ENCODE measurements at places on chromosomes 2 and 18.
A peak's percentile ranks its signal among the peaks of the same experiment; 100 is the strongest.

- DNase-seq = no peak
These were observed 290.7 kb upstream of the CYP26B1 start for GRCh38 chr2:72438364-72438763.

- DNase-seq = no peak
These were observed 10.8 kb upstream of the NAB1 start for GRCh38 chr2:190637903-190638618.

- DNase-seq = no peak
These were observed 59.4 kb downstream of the ALPK2 start for GRCh38 chr18:58569490-58569911.

DNA sequence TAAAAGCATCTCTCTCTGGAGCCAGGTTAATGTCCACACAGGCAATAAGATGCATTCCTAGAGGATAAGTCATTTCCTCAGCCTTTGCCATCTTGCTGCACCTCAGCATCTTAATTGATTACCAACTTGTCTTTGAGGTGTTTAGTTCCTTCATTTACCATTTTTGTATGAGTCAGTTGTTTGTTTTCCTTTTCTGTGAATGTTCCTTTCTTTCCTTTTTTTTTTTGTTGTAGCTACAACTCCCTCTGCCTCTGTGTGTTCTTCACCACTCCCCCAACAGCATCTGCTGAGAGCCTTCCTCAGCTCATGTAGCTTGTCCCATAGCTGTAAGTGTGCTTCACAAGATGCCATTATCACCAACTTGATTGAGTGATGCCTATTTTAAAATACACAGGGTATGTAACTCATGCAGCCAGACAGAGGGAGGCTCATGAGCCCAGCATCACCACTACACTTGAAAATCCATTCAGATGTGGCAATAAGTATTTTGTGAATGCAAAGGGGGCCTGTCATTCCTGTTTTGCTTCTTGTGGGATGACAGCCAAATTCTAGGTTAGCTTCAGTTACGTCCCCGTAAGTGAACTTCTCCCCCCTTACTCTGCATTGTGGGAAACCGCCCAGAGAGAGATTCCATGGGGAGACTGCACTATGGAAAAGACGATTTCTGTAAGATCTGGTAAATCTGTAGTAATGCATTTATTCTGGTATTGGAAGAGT is 315.9 kb upstream of the ZEB2 start:
- DNase-seq = no peak

GRCh38 chr2:230942920-230943896 is 18.2 kb upstream of the GPR55 start:
- DNase-seq = peak; percentile 67

- DNase-seq = no peak
These were observed 93.6 kb downstream of the GYPC start for GRCh38 chr2:126749537-126749936.

GRCh38 chr2:620471-621302 is 56.5 kb downstream of the TMEM18 start:
- DNase-seq = no peak

DNA sequence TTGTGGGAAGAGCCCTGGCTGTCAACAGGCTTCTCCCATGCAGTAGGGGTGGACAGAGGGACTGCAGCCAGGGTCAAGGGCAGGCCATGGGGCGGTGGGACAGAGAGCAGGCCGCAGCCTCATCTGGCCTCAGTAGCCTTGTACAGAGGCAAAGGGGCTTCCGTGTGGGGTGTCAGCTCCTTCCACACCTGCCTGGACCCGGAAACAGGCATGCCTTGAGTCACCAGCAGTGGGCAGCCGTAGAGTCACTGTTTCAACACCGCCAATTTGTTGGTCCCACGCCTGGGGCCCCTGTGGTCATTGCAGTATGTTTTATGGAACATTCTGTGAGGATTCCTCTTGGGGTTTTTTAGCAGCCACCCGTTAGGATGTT is 173.0 kb downstream of the SMAD7 start:
- no peak for DNase-seq

DNA sequence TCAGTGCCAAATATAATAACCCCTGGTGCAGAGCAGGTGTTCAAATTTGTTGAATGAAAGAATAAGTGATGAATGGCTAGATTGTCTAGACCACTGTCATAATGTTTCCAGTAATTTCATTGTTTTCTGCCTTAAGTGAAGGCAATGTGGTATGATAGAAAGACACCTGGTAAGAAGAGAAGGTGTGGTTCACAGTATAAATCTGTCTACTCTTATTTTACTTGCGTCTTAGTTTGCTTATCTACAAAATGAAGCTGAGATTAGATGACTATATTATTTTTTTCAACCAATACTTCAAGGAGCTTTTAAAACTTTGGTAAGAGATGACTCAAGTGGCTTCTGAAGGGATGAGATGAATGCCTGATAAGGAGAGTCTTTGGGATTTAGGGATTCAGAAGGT is 788.4 kb downstream of the EPHA4 start:
- no peak for DNase-seq

DNA sequence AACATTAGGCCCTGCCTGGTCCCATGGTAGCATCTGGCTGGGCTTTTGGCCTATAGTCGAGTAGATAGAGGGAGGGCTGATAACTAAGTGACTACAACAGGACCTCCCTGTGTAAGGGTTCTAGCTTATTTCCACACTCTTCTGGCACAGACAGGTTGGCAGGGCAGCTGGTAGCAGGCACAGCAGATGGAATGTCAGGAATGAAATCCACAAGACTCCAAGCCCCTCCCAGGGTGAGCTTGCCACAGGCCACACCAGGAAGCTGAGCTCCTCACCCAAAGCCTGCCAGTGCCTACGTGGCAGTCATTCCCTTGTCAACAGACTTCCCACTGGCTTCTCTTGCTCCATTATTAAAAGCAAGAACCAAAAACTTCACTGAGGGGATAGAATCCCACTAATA is 20.7 kb upstream of the C1QL2 start:
- no peak for DNase-seq

- DNase-seq = no peak
These were observed 28.4 kb upstream of the RNU4ATAC start for GRCh38 chr2:121502246-121502645.

GRCh38 chr2:218806346-218806978 is 24.5 kb downstream of the CYP27A1 start:
- no peak for DNase-seq

DNA sequence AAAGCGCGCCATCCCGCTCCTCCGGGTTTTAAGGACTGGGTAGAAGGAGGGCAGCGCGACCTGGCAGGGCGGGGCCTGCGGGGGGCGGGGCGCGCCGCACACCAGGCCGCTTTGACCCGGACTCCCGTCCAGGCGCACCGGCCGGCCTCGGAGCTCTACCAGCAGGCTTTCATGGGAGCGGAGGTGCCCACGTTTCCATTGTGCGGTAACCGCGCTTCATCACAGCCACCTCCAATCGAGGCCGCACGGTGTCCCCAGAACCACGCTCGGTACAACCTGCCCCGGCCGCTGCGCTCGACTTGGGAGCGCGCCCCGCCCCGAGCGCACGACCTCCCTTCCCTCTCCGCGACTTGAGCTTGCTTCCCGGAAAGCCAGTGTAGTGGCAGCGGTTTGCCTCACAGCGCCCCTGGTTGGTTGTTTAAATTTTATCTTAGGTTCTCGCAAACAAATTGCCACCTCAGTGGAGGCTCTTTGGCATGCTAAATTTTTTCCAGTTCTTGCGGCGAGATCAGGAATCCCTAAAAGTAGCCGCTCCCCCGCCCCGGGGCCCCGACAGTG is 280 bp upstream of the CYP1B1 start:
- peak; percentile 78 for DNase-seq

DNA sequence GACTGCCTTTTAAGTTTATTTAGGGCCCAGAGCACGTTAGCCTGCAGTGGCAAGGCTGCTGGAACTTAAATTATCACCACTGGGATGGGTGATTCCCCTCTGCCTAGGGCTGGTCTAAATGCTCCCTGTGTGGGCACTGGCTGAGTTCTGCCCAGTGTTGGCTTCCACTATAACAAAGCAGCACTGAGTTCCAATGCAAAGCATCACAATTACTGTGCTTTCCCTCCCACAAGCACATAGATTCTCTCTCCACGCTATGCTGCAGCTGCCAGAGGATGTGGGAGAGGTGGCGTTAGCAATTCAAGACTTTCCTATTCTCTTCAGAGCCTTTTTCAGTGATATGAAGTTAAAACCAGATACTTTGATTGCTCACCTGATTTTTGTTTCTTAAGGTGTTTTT is 328.9 kb upstream of the DDX18 start:
- no peak for DNase-seq

- no peak for DNase-seq
These were observed 233.0 kb upstream of the SIX2 start for GRCh38 chr2:45242161-45242741.

DNA sequence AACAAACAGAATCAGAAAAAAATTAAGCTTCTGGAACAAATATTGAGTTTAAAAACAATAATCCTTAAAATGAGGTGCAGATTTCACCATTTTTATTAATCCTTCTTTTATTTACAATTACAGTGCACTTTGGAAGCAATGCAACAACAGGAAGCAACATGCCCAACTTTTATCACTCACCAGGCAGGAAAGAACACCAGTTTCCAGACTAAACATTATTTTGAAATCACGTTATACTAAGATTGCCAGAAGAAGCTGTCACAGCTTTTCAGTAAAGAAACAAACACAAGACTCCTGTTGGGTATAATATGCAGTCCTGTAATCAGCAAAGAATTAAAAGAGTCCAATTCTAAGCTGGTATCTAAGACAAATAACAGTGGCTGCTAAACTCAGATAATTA is 137.9 kb upstream of the ZC3H15 start:
- DNase-seq = no peak

- DNase-seq = no peak
These were observed 274.9 kb upstream of the UBE2E3 start for GRCh38 chr2:180705551-180705950.

- DNase-seq = no peak
These were observed 67.4 kb upstream of the STAM2 start for GRCh38 chr2:152242787-152243472.

DNA sequence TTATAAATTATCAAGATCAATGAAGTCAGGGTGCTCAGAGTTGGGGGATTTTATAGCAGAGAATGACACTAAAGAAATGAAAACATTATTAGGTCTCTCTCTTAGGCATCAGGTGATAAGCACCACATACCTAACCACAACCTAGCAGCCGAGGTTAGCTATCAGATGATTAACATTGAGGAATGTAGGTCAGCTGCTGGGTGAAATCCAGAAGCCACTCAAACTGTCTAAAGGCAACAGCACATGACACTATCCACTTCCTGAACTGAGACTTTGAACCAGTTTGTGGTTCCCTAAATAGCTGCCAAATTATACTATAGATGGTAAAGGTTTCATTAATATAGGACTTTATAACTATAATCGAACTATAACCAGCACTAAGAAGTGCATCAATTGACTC is 4.7 kb downstream of the EPG5 start:
- peak; percentile 17 for DNase-seq

GRCh38 chr2:66696886-66697285 is 262.0 kb downstream of the MEIS1 start:
- no peak for DNase-seq

DNA sequence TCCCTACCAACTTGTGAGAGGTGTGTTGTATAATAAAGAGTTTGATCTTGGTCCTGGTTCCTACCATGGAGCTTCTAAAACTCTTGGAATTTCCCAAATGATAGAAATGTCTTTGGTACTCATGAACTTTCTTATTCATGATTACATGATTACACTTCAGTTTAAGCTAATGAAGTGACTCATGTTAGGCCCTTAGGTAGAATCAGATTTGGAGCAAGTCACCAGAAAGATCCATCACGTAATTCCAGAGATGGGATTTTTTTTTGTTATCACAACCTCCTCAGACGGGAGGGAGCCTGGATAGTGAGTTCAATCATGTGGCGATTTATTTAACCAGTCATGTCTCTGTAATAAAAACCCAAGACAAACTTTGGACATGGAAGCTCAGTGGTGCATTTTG is 1287.6 kb upstream of the ZEB2 start:
- no peak for DNase-seq
